ENCODE measurements at places on chromosomes 3 and 15.

- DNase-seq: no peak
These were observed 51.9 kb downstream of the EPHB1 start for GRCh38 chr3:134846911-134847317.

- DNase-seq: no peak
These were observed 143.6 kb downstream of the OTOL1 start for GRCh38 chr3:161640181-161640580.

GRCh38 chr15:71465131-71465955, 345.0 kb upstream of the NR2E3 start:
- no peak for DNase-seq

- DNase-seq: no peak
These were observed 85.6 kb upstream of the RASGRF1 start for GRCh38 chr15:79176151-79176550.

GRCh38 chr3:45033791-45034190, 7.7 kb downstream of the CLEC3B start:
- no peak for DNase-seq

DNA sequence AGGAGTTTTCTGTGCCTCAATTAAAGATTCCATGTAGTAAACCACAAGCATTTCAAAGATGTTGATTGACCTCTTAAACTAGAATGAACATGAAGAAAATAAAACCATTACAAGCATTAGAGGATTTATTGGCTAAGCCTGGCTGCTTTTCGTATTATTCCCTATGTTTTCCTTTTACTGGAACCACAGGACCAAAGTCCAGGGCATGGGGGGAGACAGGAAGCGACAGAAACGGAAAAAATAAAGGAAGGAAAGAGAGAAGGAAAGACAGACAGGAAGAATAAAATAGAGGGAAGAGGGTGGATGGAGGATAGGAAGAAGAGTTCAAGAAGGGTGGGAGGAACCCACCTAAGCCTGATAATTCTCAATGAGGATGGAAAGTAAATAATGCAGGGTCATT, 169.9 kb downstream of the SHQ1 start:
- DNase-seq: no peak

DNA sequence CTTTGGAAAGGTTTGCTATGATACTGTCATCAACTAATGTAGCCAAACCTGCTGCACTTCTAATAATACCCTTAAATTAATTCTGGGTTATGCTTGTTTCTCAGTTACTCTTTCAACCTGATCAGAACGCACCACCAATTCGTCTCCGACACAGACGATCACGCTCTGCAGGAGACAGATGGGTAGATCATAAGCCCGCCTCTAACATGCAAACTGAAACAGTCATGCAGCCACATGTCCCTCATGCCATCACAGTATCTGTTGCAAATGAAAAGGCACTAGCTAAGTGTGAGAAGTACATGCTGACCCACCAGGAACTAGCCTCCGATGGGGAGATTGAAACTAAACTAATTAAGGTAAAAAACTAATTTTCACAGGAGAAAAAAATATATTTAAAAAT, 7.9 kb upstream of the RPLP1 start:
- no peak for DNase-seq

DNA sequence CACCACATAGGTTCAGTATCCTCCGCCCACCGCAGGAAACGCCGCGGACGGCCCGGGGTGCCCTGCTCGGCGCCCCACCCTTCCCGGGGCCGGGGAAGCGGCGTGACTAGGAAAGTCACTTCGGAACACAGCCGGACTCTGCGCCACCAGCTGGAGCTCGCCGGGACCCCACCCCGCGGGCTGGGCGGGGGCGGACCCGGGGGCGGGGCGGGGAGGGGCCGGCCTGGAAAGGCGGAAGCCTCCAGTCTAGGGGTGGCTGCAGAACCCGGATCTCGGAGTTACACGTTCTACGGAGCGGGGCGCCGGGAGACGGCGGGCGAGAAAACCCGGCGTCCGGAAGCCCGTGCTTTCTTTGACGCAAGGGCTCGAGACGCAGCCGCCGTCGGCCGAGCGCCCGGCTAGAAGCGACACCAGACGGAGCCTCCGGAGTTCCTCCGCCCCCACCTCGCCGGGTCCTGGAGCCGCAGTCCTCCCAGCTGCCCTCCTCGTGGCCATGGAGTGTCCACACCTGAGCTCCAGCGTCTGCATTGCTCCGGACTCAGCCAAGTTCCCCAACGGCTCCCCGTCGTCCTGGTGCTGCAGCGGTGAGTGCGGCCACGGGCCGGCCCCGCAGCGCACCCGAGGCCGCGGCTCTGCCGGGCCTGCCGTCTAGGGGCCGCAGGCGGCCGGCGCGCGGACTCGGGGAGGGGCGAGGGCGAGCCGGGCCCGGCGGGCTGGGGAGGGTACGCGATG, at the start of gene USP3:
USP3 (plus strand) TSS at position 347 of the 732 bp plus-strand sequence; CDS start at position 494, 147 bp downstream.
- peak; percentile 93 for DNase-seq

GRCh38 chr3:117268318-117268717, 558.7 kb downstream of the TUSC7 start:
- DNase-seq: no peak

DNA sequence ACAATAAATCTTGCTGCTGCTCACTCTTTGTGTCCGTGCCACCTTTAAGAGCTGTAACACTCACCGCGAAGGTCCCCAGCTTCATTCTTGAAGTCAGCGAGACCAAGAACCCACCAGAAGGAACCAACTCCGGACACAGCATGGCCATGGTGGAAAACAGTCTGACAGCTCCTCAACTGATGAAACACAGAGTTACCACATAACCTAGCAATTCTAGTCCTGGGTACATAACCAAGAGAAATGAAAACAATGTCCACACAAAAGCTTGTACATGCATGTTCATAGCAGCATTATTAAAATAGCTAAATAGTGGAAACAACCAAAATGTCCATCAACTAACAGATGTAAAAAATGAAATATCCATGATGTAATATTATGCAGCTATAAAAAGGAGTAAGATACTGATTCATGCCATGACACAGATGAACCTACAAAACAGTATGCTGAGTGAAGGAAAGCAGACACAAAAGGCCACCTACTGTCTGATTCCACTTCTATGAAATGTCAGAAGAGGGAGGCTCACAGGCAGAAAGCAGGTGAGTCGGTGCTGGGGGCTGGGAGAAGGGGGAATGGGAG, 36.8 kb downstream of the VGLL4 start:
- no peak for DNase-seq

DNA sequence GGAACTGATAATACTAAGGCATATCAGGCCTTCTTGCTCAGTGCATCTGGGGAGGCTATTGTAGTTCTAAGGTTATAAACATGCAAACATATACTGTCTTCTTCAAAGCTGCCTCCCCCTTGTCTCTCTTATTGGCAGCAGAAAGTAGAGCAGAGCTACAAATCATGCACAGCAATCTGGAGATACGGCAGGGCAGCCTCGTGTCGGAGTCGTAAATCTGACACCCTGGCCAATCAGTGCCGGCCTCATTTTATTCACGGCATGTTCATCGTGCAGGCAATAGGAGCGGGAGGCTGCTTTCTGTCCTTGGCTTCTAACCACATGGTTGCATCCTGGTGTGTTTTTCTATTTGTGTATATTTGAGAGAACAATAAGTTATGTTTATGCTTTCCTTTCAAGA, 300.2 kb upstream of the CNTN6 start:
- DNase-seq: no peak

DNA sequence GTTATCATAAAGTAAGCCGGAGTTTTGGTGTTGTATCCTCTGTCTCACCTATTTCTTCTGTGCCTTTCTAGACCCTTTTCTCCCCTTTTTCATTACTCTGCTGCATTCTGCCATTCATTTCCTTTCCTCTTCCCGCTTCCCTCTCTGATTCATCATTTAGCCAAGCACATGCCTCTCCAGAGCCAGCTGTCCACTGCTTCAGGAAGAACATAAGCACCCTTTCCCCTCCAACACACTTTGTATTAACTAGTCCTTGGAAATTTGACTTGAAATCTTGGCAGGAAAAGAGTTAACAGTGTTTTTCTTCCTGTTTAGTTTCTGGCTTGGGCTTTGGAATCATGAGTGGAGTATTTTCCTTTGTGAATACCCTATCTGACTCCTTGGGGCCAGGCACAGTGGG, 9.7 kb downstream of the APH1B start:
- DNase-seq: no peak

DNA sequence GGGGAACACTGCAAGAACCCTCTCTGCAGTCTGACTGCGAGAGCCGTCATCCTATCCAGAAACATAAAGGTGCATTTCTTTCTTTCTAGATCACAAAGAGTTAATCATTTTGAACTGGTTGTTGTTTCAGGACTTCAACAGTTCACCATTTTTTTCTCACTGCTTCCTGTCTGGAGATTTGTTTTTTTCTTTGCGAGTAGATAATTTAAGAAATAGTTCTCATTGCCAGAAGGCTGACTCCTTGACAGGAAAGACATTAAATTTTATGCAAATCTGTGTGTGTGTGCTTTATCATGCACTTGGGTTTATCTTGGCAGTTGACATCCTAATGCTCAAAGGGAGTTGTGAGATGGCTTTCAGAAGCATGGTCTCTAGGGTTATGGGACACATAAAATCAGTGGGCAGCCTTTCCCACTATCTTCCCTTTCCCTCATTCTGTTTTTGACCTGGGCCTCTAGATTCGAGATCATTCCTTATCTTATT, 123.5 kb upstream of the TBL1XR1 start:
- DNase-seq: no peak

DNA sequence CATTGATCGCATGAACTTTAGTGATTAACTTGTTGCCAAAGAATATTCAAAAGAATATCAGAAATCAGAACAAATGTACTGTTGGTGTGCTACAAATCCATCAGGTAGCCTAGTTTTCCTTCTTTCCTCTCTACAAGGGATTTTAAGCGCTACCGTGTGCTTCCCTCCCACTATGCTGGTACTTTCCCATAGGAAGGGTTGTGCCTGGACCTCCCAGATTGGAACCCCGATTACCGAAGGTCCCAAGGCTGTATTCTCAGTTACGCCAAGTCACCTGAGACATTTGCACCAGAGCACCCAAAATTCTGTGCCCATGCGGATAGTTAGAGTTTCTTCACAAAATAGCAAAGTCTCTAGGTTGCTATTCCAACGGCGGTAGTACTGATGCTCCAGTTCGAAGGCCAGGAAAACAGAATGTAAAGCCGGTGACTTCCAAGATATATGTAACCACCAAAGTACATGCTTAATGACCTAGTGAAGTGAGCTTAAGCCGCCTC, 23.4 kb upstream of the GATM start:
- DNase-seq: no peak

GRCh38 chr3:126134219-126134975, 46.0 kb downstream of the ALDH1L1 start:
- DNase-seq: peak; percentile 59

DNA sequence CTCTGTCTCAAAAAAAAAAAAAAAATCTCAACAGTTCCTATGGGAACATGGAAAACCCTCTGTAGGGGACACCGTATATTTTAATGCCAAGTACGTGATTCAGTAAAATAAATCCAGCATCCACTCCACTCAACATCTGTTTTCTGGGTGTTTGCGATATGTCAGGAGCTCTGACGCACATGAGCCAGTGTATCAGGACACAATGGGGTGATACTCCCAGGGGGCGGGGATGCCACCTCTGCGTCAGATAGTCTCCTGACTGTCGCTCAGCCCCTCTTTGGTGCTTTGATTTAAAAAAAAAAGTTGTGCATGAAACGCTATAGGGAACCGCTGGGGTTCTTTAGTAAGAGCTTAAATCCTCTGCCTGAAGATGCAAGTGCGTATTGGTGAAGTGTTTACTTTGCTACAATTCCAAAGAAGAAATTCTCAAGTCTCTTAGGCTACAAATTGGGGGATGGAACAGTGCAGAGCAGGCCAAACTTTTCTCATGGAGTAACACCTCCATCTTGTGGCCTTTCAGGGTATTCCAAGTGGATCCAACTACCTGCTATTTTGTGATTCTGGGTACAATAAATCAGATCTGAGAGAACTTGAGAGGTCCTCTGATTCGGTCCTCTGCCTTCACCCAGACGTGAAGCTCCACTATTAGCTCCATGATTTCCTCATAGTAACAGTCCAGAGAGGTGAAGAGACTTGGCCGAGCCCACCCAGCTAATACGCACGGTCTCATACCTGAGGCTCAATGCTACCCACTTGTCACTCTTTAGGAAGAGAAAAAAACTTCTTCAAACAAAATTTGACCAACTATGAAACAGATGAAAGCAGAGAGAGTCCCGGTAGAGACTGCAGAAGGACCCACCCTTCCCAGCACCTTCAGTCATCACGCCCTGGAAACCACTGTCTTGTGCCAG, 9.3 kb upstream of the NR2E3 start:
- DNase-seq: peak; percentile 63

GRCh38 chr3:8301977-8302735, 199.5 kb upstream of the LMCD1 start:
- no peak for DNase-seq

- no peak for DNase-seq
These were observed 220.3 kb upstream of the ATP10A start for GRCh38 chr15:26083457-26083856.

- peak; percentile 16 for DNase-seq
These were observed at the start of gene TEX55 for GRCh38 chr3:119145500-119146167. Gene TEX55 (plus strand): TSS chr3:119146165. CDS start chr3:119146190, 25 bp downstream.

- peak; percentile 85 for DNase-seq
These were observed 21.8 kb downstream of the IGDCC4 start for GRCh38 chr15:65400760-65401610.

GRCh38 chr3:178538056-178538455, 1.8 kb downstream of the KCNMB2 start:
- no peak for DNase-seq

DNA sequence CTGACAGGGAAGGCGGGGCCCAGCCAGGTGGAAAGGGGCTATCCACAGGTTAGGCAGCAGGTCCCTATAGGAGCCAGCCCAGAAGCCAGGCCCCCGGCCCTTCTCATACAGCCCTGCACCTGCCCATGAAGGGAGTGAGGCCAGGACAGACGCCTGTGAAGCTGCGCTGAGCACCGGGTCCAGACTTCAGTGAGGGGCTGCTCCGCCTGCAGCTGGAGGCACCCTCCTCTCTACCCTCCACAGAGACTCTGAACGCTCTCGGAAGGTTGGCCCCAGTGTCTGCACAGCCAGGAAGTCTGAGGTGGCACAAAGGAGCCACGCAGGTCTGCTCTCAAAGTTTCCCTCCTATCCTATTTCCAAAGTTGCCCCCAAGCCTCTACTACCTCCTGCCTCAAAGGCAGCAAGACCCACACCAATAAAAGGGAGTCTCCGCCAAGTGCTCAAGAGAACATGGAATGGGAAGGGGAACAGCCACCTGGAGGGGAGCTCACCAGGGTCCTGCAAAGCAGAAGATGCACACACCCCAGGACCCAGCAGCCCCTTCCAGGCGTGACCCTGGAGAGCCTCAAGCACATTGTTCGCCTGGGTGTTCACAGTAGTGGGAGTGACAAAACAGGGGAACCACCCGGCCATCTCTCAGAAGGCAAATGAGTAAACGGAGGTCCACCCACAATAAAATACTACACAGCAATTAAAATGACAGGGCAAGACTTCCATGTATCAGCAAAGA, 19.5 kb downstream of the XXYLT1 start:
- DNase-seq: no peak

DNA sequence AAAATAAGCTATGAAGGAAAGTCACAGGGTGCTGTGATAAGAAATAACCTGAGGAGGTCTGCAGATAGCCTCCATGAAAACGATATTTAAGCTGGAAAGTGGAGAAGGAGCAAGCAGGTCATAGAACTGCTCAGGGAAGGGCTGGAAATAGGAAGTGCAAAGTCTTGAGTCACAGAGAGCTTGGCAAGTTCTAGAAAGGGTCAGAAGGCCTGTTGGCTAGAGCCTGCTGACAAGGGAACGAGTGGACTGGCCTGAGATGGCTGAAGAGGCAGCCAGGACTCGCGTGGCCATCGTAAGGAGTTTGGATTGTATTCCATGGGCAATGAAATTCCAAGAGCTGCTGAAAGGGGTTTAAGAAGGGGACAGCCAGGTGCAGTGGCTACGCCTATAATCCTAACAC, 64.7 kb upstream of the IL12A start:
- DNase-seq: no peak
